ENCODE measurements at places on chromosomes 16 and 17.

GRCh38 chr17:77577491-77577890, 381.0 kb upstream of the TNRC6C start:
- DNase-seq: no peak

DNA sequence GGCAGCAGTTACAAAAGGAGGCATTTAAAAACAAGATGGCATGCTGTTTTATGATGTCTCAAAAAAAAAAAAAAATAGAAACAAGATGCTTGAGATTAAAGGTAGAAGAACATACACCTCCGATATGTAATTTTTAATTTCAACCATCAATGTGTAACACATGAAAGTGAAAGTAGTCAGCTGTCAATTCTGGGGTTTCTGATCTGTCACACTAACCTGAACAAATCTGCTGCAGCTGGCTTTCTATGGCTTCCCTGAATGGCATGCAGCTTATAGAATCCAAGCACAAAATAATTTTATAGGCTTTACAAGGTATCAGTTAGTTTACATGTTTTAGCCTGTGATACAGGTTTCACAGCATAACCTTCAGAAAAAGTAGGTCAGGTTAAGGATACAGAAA, 13.5 kb downstream of the GLYR1 start:
- DNase-seq: no peak

GRCh38 chr17:746181-746580, 5.9 kb downstream of the GEMIN4 start:
- DNase-seq: no peak

DNA sequence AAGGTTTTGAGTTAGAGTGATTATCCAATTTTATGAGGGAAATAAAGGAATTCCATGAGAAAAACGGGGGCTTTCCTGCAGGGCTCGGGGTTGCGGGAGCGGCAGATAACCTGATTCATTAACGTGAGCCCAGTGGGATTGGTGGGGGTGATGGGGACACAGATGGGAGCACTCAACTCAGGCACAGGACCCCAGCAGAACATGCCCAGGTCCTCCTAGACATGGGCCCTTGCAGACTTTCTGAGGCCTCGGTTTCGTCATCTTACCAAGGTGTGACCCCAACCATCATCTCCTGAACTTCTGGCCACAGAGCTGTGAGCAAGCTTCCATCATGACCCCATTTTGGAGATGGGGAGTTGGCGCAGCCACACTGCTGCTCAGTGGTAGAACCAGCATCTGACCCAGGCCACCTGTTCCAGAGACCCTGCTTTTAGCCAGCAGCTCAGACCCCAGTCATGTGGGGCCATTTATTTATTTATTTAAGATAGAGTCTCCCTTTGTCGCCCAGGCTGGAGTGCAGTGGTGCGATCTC, 22.3 kb downstream of the CARHSP1 start:
- DNase-seq: no peak

GRCh38 chr16:11411059-11411550, 65.8 kb downstream of the RMI2 start:
- no peak for DNase-seq

DNA sequence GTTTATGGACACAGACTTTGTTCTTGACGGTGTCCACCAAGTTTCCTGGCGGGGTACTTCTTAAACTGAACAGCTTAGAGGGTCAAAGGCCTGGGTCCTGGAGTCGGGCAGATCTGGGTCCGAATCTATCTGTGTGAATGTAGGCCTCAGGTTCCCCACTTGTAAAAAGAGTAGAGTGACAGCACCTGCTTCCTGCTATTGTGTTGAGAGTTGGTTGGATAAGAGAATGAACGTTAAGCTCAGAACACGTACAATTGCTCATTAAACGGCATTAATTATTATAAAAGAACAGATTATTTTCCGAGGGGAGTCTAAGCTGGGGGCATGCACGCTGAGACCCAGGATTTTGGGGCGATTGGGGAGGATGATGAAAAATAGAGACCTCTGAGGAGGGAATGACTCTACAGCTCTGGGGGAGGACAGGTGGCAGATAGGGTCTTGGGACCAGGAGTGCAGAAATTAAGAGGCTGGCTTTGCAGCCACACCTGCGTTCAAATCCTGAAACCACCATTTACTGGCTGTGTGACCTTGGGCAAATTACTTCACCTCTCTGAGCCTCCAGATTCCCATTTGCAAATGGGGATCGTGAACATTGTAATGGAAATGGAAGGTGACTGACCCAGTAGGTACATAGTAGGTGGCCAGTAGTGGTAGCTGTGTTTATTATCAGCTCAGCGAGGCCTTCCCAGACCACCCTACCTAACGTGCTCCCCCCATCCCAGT, 862 bp downstream of the CLEC16A start:
- no peak for DNase-seq

DNA sequence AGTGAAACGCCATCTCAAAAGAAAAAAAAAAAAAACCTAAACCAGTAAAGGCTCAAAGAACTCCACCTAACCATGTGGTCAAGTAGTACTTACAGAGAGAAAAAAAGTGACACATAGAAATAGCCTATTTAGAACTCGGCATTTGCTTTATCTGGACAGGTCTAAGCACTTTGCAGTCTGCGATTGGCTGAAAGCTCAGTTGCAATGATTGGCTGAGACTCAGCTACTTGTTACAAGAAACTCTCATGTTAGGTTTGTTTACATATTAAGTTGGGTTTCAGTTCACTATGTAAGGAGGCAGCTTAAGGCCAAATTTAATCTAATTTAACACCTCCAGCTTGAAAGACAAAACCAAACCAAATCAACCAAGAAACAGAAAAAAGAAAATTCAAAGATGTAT, 19.1 kb downstream of the ABCC3 start:
- no peak for DNase-seq

- DNase-seq: no peak
Measured at GRCh38 chr17:73105431-73105830, 12.9 kb upstream of the SLC39A11 start.

- DNase-seq: no peak
Measured at GRCh38 chr16:57544124-57544653, 1.7 kb downstream of the ADGRG5 start.

DNA sequence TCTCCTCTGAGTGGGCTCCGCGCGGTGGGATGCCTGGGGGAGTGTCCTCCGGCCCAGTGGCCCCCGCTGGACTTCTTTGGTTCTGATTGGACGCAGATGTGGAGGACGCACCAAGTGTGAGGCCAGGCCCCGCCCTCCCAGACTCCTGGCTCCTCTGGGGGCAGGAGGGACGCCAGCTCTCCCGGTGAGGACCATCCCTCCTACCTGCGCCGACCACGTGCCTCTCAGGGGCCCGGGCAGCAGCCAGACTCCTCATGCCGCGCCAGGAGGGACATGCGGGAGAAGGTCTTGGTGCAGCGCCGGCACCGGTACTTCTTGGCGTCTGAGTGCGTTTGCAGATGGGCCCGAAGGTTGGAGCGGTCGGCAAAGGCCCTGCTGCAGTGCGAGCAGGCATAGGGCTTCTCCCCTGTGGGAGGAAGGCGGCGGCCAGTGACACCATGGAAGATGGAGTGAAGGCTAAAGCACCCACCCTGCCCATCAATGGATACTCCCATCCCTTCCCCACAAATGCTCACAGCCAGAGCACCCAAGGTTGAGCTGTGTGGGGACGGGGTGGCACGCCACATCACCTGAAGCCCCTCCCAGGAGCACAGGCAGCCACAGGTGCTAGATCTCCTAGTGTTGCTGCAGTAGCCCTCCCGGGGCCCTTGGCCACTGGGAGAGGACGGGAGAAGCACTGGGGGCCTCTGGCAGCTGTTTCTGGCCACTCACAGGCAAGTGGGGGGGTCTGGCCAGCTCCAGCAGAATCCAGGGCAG, 7.9 kb downstream of the SNAI3 start:
- no peak for DNase-seq

- no peak for DNase-seq
Measured at GRCh38 chr16:19393226-19394111, 24.2 kb upstream of the TMC5 start.

- DNase-seq: no peak
Measured at GRCh38 chr16:3101841-3102470, 2.9 kb upstream of the ZSCAN10 start.

GRCh38 chr17:82246365-82247181, 17.7 kb downstream of the SLC16A3 start:
- DNase-seq: no peak

DNA sequence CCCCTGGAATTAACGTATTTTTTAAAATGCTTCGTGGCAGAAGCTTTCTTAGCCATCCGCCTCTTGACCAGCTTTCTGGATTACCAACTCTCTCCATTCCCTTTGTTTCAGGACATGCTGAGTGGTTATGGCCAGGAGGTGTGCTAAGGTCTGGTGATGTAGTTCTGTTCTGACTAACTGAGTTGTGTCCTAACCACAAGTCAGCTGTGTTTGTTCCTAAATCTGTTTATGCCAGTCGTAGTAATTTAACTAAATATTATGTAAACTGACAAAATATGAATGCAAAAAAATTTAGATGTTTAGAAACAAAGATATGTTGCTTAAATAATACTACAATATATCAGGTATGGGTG, 61.6 kb downstream of the MRTFB start:
- DNase-seq: no peak

GRCh38 chr16:1688807-1689560, 10.9 kb downstream of the JPT2 start:
- peak; percentile 78 for DNase-seq

- no peak for DNase-seq
Measured at GRCh38 chr17:27649929-27650328, 18.9 kb downstream of the LGALS9 start.

- no peak for DNase-seq
Measured at GRCh38 chr16:27318392-27319256, 4.8 kb downstream of the IL4R start.

DNA sequence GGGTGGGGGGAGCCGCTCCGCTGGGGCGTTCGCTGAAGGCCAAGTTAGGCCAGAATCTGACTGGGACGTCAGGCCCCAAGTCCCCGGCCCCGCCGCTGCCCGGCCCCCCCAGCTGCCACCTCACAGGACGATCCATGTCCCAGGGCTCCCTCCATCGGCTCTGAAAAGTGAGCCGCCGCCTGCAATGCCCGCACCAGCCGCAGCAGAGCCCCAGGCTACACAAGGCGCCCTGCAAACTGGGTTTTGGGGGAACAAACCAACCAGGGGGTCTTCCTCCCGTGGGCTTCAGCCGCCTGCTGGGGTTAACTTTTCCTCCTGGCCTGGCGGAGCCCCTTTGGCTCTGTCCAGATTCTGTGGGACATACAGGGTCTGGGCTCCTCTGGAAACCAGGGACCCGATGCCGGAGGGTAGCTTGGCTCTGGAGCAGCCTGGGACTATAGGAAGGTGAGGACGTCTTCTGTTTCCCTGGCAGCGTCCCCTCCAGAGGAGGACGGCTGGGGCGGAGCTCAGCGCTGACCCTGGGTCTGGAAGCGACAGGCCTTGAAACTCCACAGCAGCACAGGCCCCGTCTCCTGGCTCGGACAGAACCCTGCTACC, 835 bp downstream of the NME4 start:
- no peak for DNase-seq

DNA sequence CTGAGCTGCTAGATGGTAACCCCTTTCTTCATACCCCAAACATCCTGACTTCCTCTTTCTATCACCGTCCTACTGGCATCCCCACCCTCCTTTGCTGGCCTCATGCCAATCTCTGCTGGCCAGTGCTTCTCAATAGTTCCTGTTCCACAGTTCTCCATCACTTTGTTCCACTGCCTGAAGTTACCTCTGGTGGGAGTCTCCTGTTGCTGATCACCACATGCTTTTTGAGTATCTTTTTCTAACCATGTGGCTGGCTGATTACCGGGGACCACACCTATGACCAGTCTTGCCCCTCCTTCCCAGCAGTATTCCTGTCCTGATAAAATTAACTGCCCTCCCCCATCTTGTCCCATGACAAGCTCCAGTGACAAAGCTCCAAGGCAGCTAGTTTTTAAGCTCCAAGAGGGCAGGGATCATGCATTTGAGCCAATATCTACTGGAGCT, 380.4 kb upstream of the CCL2 start:
- no peak for DNase-seq

- no peak for DNase-seq
Measured at GRCh38 chr17:948284-948852, 31.2 kb downstream of the NXN start.

DNA sequence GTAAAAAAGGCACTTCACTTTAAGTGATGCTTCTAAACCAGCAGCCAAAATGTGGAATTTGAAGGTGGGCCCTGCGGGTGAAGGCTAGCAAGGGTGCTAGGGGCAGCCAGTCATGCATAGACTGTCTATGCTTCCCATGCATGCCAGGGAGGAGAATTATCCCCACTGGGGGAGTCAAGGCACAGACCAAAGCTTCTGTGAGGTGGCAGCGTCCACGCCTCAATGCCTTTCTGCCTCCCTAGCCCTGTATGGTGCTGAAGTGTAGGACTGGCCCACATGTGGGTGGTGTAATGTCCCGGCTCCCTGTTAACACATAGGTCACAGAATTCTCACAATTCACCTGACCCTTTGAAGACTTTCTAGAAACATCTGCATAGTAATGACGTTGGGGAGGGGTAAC, 1.9 kb downstream of the HS3ST2 start:
- DNase-seq: no peak

DNA sequence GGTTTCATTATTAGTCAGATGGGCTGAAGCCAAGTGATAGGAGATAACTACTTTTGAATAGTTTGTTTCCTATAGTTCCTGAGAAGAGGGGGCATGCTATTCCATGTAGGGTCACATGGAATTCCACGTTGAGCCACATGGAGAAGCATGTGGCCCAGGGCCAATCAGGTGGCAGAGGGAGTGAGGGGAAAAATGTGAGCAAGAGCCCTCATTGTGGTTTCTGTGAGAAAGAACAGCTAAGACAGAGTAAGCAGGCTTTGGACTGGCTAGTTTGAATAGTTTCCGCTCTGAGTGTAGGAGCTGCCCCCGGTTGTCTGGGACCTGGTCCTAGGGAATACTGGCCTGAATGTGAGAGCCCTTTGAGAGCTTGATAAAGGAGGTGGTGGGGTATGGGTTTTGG, 69.9 kb upstream of the CNTNAP4 start:
- DNase-seq: no peak

GRCh38 chr17:48456589-48456988, 26.6 kb upstream of the SKAP1 start:
- no peak for DNase-seq

DNA sequence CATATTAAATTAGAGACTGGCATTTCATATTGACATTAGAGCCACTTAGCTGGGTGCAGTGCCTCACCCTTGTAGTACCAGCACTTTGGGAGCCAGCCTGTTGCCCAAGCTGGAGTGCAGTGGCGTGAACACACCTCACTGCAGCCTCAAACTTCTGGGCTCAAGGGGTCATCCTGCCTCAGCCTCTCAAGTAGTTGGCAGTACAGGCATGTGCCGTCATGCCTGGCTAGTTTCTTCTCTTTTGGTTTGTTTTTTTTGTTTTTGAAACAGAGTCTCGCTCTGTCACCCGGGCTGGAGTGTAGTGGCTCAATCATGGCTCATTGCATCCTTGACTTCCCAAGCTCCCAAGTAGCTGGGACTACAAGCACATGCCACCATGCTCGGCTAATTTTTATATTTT, 8.7 kb downstream of the PPM1E start:
- no peak for DNase-seq

Measured in HuH-7.5 (cell line).